ENCODE measurements at places on chromosomes 2 and 18.

GRCh38 chr2:102224824-102225739 is 38.3 kb downstream of the IL1RL2 start:
- DNase-seq: no peak

- peak; percentile 65 for DNase-seq
Observed at GRCh38 chr18:48777026-48777743, 173.6 kb downstream of the SMAD7 start.

DNA sequence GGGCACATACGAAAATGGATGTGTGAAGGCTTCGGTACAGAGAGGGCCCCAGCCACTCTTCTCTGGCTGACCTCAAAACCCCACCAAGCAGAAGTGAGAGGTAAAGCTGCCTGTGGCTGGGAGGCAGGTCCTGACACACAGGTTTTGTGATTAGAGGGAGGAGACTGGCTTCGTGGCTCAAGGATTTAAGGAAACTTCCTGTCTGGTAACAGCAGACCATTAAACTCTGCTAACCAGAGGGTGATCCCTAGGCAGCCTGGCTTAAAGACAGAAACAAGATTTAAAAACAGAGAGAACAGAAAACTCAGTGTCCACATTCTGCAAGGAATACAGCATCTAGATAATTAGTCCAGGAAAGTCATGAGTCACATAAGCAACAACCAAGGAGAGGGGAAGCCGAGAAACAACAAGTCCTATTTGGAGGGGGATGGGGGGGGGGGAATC is 101.9 kb downstream of the NFATC1 start:
- no peak for DNase-seq

DNA sequence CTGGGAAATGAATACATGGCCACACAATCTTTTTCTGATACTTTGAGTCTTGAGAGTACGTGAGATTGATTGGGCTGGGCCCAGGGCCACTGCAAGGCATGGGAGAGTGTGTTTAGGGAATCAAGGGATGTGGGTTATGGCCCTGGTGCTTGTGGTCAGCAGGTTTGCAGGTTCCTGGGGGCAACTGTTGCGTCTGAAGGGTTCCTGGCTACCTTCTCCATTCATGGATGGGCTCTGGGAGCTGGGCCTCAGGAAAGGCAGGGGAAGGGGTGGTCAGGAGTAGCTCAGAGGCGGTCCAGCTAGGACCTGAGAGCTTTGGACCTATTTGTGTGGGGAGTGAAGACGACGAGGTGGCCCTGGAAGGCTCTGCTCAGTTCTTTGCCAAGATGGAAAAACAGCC is 8.4 kb upstream of the ZAP70 start:
- no peak for DNase-seq

DNA sequence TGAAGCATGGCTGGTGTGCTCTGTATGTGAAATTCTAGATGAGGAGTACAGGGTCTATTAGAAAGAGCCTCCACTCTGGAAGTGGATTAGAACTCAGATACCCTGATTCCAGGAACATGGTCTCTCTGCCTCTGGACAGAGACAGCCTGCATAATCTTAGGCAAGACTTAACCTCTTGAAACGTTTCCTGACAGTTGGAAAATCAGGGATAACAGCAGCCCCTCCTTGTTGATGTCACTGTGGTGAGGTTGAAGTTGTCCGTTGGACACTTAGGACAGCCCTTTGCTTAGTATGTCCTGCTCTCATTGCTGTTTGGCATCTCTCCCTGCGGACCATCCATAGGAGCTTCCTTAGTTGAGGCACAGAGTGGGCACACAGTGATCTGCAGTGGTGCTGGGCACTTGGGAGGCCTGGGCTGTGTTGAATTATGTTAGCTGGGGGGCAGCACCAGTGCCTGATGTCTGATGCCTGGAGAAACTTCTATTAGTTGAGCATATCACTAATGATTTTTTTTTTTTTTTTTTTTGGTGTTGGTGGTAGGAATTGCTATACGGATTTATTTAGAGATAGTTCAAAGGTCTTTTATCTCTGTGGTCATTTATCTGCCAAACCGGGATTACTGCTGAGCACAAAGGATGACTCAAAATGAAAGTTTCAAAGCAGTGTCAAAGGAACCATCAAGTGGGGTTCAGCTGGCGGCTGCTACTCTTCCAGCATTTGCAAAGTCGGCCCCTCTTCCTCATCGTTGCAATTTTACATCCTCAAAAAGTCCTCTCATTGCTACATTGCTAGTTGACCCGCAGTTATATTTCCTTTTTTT is 28.8 kb downstream of the SETBP1 start:
- no peak for DNase-seq

- DNase-seq: peak; percentile 4
Observed at GRCh38 chr2:215435280-215435869, 493 bp downstream of the FN1 start.

DNA sequence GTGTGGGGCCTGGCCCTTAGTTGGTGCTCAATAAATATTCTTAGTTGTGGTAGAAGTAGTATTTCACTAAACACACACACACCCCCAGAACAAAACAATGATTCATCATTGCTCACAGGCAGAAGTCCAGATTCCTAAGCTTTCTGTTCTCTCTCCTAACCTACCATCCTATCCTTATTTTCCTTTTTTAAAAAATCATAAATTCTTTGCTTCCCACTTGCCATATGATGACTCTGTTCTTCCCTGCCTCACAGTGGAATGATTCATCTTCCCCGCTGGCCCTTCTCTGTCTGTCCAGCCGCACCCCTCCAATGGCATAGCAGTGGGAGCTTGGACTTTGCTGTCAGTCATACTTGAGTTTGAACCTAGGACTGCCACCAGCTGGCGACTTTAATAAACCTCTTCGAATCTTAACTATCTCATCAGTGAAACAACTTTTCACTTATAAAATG is 5.2 kb downstream of the EML6 start:
- no peak for DNase-seq

GRCh38 chr2:231050018-231050901 is 6.4 kb upstream of the PSMD1 start:
- no peak for DNase-seq

- DNase-seq: no peak
Observed at GRCh38 chr18:33540392-33540791, 37.6 kb upstream of the ASXL3 start.

DNA sequence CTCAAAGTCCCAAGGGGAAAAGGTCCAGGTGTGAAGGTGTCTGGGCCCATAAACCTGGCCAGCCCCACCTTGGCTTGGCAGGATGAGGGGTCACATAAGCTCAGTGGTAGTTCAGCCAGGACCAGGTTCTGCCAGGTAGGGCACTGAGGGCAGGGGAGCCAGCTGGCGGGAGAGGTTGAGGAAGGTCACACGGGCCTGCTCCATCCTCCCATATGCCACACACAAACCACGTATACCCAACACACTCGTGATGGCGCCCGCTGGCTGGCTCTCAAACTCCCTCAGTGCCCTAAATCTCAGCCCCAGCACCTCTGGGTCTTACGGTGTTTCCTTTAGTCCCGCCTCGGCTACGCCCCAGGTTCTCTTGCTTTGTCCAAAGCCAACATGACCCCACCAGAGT is 160.5 kb downstream of the ZFP36L2 start:
- DNase-seq: no peak

DNA sequence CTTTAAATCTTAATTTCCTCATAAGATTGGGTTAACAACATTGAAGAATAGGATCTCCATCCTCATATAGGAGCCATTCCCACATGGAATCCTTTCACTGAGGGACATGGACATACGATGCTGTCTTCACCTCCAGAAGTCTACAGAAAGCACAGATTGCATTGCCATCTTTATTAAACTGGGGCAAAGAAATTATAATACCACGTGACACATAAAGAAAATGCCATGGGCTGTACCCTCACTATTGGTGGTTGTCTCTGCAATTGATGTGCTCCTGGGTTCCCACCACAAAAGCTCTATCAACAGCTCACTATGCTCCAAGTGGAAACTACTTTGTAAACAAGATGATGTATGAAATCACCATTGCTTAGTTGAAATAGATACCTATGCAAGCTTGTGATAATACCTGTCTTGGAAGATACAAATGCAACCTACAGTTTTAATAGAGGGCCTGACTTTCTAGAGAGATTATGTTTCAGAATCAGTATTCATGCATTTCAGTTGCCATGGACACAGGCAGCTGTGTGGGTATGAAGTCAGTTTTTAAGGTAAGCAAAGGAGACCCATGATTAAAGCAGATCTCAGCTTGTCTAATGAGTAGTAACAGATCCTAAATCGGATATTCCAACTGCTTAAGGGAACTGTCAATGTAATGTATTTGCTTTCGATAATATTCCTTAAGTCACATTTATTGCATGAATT is 337.0 kb downstream of the RAD51AP2 start:
- DNase-seq: no peak

- no peak for DNase-seq
Observed at GRCh38 chr2:239164335-239164871, 236.4 kb downstream of the HDAC4 start.

GRCh38 chr2:177002983-177003382 is 209.6 kb upstream of the HNRNPA3 start:
- DNase-seq: no peak
